SK-N-SH treated with all-trans-retinoic acid at 6 μM for 48 hours (cell line): ENCODE measurements at places on chromosomes 6 and 20.
A peak's percentile ranks its signal among the peaks of the same experiment; 100 is the strongest.

- ATAC-seq: no peak
These were observed 2.5 kb downstream of the LY6G6D start for GRCh38 chr6:31717499-31718222.

DNA sequence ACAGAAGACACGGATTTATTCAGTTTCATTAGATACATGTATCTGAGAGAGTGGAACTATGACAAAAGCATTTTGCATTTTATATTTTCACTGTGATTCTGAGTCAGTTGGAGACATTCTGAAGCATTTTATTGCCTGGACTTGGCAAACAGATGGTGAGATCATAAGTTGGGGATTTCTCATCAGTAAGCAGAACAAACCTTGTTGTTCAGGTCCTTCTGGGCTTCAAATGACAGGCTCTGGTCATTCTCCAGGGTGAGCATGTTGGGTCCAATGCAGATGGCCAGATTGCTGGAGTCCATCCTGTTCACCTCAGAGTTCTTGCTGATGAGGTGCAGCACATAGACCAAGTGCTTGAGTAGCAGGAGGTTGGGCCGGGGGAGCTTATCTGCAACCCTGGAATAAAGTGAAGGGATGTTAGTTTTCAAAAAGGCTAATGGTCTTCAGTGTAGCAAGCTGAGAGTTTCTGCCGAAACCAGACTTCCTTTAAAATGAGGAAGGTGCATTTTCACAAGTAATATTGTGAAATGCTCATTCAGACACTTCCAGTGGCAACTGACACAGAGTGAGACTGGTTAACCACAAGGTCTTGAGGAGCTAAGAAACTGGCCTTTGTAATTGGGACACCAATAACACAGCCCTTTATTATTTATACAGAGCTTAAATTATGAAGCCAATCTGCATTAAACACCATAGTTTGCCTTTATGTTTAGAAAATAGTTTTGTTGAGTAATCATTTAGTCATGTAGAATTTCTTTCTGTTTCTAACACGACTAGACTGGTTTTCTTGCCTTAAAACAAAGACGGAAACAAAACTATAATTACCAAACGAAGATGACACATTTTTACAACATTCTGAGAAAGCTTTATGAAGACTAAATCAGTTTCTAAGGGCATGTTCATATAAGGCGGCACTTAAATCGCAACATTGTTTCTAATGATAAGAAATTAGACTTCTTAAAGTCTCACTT, 5.6 kb downstream of the TAGAP start:
- ATAC-seq: no peak

- ATAC-seq: no peak
These were observed 27.2 kb downstream of the PANK2 start for GRCh38 chr20:3916364-3916763.

GRCh38 chr6:64123761-64124633, 488.4 kb downstream of the PHF3 start:
- ATAC-seq: peak; percentile 82

GRCh38 chr6:55167860-55168259, 6.5 kb upstream of the HCRTR2 start:
- ATAC-seq: no peak

DNA sequence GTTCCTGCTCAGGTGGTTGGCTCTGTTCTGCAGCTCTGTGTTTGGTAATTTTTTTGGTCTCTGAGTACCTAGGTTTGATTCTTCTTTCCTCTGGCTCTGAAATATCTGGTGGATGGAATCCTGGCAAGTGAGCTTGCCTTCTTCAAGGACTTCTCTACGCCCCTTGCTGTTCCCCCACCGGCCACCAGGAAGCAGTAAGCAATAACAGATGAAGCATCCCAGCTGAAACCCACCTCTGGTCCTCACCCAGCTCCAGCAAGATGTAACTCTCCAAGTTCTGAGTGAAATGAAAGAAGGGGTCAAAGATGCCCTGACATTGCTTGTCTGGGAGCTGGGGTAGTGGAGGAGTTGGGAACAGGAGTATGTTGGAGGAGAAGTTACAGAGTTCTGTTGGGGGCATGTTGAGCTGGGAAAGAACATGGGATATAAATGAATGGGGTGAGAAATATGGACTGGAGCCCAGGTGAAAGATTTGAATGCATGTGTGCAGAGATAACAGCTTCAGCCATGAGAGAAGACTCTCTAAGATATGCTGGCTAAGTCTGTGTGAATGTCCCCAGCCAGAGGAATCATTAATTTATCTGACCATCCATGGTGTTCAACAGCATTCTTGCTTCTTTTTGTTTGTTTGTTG, 51.3 kb upstream of the GLP1R start:
- ATAC-seq: peak; percentile 67; the same call in 2 of the 3 replicates

- ATAC-seq: no peak
These were observed 113.0 kb downstream of the PREX1 start for GRCh38 chr20:48714764-48715163.

- no peak for ATAC-seq
These were observed 16.3 kb downstream of the RIN2 start for GRCh38 chr20:19774135-19774933.

DNA sequence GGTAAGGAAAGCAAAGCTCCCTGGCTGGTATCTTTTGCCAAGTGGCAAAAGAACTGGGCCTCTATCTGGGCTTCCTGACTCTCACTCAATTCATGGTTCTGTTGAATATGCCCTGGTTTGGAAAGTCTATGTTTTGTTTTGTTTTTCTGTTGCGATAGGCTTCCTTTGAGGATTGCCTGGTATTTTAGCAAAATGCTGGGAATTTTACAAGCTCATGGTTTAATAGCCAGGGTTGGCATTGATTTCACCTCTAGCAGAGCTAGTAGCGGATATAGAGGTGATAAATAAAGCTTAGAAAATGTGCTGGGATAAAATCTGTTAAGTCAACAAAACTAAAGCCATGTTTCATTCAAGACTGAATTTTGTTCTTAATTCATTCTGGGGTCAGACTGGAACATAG, 109.9 kb downstream of the RNF144B start:
- no peak for ATAC-seq

DNA sequence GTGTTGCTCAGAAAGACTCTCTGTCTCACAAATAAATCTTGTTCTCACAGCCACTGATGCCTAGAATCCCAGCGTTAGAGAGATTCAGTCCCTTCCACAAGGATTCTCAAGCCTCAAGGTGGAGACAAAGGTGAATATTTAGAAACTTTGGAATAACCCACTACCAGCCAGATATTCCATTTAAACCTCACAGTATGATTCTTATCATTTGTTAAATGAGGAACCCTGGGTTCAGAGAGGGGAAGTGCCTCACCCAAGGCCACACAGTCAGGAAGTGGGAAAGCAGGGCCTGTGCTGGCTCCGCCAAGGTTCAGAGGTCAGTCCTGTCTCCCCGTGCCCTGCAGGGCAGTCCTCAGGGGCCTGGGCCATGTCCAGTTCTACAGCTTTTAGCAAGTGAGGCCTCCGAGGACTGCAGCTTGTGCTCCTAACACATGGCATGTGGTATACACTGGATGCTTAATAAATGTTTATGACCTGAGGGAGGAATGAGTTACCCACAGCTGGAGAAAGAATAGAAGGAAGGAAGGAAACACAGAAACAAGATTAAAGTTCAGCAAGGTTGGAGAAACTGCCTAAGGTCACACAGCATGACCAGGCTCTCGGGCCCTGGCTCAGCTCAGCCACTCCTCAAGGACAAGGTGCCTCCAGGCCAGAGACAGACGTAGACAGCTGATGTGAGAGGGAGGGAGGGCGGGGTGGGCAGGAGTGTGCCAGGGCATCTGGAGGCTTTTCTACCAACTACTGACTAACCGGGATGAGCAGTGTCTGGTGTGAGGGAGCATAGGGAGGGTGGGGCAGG, 3.9 kb upstream of the TGM2 start:
- ATAC-seq: no peak

- ATAC-seq: no peak
These were observed 24.6 kb upstream of the ASF1A start for GRCh38 chr6:118869350-118869749.

DNA sequence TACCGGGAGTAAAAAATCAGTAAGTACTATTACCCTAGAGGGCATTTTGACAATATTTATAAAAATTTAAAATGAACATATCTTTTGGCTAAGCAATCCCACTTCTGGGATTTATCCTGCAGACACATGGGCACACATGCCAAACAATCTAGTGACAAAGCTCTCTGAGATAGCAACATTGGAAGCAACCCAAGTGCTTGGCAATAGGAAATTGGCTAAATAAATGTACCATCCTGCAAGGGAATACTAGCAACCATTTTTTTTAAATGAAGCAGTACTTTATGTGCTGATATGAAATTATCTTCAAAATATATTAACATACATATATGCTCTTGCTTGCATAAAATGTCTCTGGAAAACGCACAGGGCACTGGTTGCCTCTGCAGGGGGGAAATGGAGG, 133.8 kb downstream of the SNX5 start:
- ATAC-seq: no peak; the same call in 2 of the 3 replicates

DNA sequence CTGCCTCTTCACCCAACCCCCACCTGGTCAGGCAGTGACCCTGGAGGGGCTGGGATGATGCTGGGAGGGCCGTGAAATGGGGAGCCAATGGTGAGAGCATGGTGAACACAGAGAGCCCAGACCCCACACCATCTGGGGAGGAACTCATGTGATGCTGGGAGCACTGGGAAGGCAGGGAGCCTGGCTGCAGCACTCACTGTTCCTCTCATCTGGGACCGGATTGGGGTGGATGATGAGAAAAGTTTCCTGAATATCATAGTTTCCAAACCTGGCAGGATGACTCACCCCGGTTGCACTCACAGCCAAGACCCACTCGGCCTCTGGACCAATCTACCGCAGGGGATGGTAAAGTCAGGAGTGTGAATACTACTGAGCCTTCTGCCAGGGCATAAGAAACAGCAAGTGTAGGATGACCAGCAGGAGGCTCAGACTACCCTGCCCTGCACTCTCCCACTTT, 21.8 kb downstream of the ULBP1 start:
- peak; percentile 25; the same call in 1 of the 3 replicates for ATAC-seq

GRCh38 chr6:113208726-113209125, 648.4 kb upstream of the MARCKS start:
- no peak for ATAC-seq

DNA sequence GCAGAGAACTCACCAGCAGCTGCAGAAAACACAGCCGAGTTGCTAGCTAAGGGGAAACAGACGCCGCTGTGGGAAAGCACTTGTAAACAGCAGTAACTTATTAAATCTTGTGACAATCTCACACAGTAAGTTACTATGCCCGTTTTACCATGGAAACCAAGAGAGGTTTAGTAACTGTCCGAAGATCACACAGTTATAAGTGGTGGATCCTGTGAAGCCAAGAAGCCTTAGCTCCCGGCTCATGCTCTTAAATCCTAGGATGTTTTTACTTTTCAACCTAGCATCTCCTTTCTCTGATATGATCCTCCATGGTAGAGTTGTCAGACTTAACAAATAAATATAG, 1.5 kb upstream of the SULF2 start:
- ATAC-seq: peak; percentile 10; the same call in 2 of the 3 replicates

DNA sequence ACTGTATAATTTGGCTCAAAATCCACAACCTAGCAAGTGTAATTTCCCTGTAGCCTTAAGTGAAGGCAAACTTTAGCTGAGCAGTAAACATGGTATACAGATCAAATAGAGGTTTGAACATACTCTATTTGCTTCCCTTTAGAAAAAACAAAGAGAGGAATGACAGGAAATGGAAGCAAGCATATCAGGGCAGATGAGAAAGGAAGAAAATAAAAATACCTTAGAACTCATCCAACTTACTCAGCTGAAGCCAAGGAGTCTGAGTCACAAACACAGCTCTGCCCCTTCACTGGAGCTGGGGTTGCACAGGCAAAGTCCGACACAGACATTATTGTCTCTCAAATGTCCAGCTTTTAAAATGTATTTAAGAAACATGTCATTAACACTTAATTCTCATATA, 379.9 kb upstream of the IRAK1BP1 start:
- peak; percentile 71 for ATAC-seq

DNA sequence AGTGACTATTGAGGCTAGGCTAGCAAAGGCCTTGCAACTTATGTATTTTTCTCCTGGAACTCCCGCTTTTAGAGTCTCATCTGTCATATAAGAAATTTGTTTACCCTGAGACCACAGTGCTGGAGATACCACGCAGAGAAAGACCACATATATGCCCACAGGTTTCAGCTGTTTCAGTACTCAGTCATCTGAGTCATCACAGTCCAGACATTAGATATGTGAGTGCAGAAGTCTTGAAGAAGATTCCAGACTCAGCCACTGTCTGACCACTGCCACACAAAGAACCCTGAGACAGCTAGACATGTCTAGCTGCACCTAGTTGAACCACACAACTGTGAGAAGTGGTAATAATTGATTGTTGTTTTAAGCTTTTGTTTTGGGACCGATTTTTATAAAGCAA, 648.3 kb downstream of the EPM2A start:
- ATAC-seq: no peak

DNA sequence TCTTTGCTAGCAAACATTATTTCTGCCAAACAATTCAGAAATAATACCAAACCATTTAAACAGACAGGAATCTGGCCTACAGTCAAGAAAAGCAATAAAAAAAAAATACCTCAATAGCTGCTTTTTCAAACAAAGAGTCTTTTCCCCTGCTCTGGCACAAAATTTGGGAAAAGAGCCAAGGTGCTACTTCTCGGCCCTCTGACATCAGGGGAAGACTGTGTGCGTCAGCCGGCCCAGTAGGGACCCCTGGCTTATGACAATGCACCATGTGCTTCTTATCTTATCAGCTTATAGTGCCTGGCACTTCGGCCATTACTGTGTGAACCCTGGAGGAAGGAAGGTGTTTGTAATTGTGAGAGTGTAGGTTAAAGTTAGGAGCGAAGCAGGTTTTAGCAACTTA, 89.4 kb downstream of the PDE10A start:
- ATAC-seq: no peak; the same call in 2 of the 3 replicates

- ATAC-seq: no peak
These were observed 579.6 kb upstream of the MAP3K7 start for GRCh38 chr6:91166271-91167046.

DNA sequence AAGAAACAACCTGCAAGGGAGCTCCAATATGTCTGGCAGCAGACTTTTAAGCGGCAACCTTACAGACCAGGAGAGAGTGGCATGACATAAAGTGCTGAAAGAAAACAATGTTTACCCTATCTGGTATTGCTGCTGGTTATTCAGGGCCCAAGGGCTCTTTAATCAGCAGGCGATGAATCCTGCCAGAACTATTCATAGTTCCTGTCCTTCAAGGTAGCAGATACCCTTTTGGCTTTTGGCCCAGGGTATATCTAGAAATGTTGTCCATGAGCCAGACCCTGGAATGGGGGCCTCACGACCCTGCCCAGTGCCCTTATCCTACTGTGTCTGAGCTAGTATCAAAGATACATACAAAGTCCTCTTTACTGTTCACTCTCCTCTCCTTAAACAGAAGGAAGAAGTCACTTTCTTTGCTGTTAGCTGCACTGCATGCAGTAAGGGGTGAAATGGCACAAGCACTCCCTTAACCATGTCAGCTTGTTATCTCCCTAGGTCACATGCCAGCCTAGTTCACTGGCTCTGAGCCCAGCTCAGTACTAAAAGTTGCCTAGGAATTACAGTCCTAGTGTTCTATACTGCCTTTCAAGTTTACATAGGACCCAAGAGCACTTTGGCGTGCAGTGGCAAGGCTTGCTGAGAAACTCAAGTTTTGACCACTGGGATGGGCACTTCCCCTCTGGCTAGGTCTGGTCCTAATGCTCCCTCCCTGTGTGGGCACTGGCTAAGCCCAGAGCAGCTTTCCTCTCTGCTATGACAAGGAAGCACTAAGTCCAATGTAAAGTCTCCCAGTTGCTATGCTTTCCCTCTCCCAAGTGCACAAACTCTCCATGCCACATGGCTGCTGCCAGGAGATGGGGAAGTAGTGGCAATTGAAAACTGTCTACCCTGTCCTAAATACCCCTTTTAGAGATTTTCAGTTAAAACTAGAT, 122.0 kb downstream of the HTR1B start:
- peak; percentile 25; the same call in 1 of the 3 replicates for ATAC-seq

GRCh38 chr6:125835221-125835744, 44.5 kb downstream of the NCOA7 start:
- ATAC-seq: peak; percentile 92
